ENCODE measurements at places on chromosomes 5 and 9. TPM values are rescaled to one million over a fixed set of nuclear protein-coding genes. Genes with fewer than 3 reads are reported as not detected.

The PLCXD3 gene
- total RNA-seq, result 68.3 TPM

The C5orf34 gene
- 0.56 TPM for total RNA-seq

The LHX3 gene
- 0.16 TPM for total RNA-seq

The NEUROG1 gene
- total RNA-seq, result not detected

The FGD3 gene
- 3.3 TPM for total RNA-seq

The TIMD4 gene
- 0.71 TPM for total RNA-seq

The PCDHGA10 gene
- 4.8 TPM for total RNA-seq

The ZFYVE16 gene
- total RNA-seq, result 34.5 TPM

The SLC36A3 gene
- total RNA-seq, result not detected

The SYK gene
- total RNA-seq, result 3.4 TPM

The LHX2 gene
- 0.31 TPM for total RNA-seq

- H3K4me1 ChIP-seq, result no peaks in the 10 kb centered on the region
- H3K27ac ChIP-seq, result no peak overlapping the region
- no peak overlapping the region for H3K4me3 ChIP-seq
- DNase-seq, result no peak
- no peaks in the 10 kb centered on the region for H3K27me3 ChIP-seq
- H3K36me3 ChIP-seq, result no peaks in the 10 kb centered on the region
Observed at GRCh38 chr5:139808481-139809330, 13.1 kb downstream of the PSD2 start.

DNA sequence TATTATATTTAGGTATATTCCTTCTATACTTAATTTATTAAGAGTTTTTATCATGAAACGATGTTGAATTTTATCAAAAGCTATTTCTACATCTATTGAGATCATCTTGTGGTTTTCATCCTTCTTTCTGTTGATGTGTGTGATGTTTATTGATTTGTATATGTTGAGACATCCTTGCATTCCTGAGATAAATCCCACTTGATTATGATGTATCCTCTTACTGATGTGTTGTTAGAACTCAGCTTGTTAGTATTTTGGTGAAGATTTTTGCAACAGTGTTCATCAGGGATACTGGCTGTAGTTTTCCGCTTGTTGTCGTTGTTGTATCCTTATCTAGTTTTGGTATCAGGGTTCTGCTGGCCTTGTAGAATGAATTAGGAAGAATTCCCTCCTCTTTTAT lies 213.6 kb downstream of the GDNF start:
- no peak overlapping the region for H3K27ac ChIP-seq
- no peak for DNase-seq
- no peaks in the 10 kb centered on the region for H3K36me3 ChIP-seq

GRCh38 chr9:93922535-93922934 lies 32.6 kb downstream of the BARX1 start:
- no peaks in the 10 kb centered on the region for H3K4me1 ChIP-seq
- no peaks in the 10 kb centered on the region for H3K27me3 ChIP-seq
- DNase-seq, result no peak
- H3K36me3 ChIP-seq, result no peaks in the 10 kb centered on the region
- no peak overlapping the region for H3K4me3 ChIP-seq
- no peak overlapping the region for H3K27ac ChIP-seq

DNA sequence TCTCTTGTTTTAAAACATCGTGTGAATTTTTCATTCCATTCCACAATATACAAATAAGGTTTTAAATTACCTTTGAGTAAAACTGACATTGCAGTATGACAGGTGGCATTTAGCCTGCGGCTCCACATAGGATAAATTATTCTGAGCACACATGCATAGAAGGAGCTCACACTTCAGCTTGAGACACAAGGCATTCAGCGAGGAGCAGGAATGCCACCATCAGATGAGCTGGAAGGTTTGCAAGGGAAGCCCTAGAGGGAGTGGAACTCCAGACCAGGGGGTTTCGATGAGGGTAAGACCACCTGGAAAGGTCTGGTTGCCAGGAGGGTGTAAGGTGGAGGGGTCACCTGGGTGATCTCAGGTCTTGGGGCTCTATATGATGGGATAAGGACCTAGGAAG lies 259.0 kb upstream of the ADRA1B start:
- no peaks in the 10 kb centered on the region for H3K36me3 ChIP-seq
- H3K27ac ChIP-seq, result no peak overlapping the region
- no peaks in the 10 kb centered on the region for H3K4me1 ChIP-seq

DNA sequence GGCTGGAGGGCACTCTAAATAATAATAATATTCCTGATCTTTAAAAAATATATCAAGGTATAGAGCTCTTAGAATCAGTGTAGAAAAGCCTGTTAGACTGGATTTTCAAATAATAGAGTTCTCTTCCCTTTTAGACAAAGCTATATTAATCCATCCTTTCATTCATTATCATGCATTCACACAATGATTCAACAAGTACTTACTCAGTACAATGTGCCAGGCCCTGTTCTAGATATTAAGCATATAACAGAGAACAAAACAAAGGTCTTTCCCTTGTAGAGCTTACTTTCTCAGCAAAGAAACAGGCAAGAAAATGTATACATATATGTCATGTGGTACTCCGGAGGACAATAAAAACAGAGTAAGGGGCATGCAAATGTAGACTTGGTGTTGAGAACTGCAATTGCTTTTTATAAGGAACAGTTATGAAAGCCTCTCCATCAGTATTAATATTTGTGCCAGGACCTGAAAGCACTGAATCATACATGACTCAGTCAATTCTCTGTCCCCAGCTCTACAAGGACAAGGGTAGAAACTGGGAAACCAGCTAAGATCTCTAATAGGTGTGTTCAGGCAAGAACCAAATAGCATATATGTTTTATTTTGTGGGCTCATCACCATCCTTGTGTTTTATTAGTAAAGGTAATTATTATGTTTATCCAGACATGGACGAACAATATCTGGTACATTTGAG lies 72.2 kb downstream of the PIP5K1B start:
- H3K4me3 ChIP-seq, result no peak overlapping the region
- DNase-seq, result no peak
- H3K4me1 ChIP-seq, result peaks cover 37% of the 10 kb centered on the region

DNA sequence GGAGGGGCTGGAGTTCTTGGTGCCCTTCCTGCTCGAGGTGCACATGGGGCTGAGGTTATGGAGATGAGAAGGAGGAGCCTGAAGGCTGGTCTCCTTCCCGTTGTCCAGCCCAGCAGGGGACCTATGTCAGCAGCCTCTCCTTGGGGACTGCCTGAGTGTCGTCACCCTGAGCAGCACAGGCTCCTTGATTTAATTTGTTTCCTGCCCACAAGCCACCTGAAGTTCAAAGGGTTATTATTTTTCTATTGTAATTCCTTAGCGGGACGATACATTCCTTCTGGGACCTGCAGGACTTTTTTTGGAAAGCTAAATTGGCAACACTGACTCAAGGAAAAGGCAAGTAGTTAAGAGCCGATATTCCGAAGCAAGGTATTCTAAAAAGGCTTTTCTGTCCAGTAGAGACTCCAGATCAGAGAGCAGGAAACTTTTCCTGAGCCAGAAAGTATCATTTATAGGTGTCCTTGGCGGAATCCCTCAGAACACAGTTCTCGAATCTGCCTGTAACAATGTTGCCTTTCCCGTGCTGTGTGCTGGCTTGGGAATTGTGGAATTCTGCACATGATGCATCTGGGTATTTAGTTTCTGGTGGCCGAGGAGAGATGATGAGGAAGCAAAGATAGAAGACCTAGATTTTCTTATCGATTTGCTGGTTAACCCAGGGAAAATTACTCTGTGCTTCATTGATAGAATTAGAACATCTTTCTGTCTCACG lies 55.4 kb downstream of the ARHGAP26 start:
- DNase-seq, result no peak
- H3K27me3 ChIP-seq, result no peaks in the 10 kb centered on the region
- H3K36me3 ChIP-seq, result no peaks in the 10 kb centered on the region
- no peak overlapping the region for H3K4me3 ChIP-seq
- H3K4me1 ChIP-seq, result peaks cover 86% of the 10 kb centered on the region

- no peak for DNase-seq
- H3K4me3 ChIP-seq, result no peak overlapping the region
- H3K36me3 ChIP-seq, result no peaks in the 10 kb centered on the region
- H3K27ac ChIP-seq, result no peak overlapping the region
- no peaks in the 10 kb centered on the region for H3K4me1 ChIP-seq
Observed at GRCh38 chr9:117873664-117874063, 169.5 kb downstream of the TLR4 start.

DNA sequence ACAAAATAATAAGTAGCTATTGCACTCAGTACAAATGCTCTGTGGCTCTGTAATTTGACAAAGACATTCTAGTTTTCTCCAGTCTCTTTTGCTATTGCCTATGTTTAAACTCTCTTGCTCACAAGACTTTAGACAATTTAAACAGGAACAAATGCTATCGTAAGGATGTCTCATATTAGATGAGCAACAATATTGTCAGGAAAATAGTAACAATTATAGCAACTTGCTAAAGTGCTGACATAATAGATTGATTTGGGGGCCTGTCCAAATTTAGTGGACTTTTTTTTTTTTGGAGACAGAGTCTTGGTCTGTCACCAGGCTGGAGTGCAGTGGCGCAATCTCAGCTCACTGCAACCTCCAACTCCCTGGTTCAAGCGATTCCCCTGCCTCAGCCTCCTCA lies 11.8 kb downstream of the KIF2A start:
- DNase-seq, result no peak
- H3K27ac ChIP-seq, result no peak overlapping the region
- H3K36me3 ChIP-seq, result no peaks in the 10 kb centered on the region
- H3K4me1 ChIP-seq, result no peaks in the 10 kb centered on the region
- no peak overlapping the region for H3K4me3 ChIP-seq

- no peak overlapping the region for H3K4me3 ChIP-seq
- H3K36me3 ChIP-seq, result no peaks in the 10 kb centered on the region
Observed at GRCh38 chr5:137145721-137146120, 353.4 kb downstream of the SPOCK1 start.

DNA sequence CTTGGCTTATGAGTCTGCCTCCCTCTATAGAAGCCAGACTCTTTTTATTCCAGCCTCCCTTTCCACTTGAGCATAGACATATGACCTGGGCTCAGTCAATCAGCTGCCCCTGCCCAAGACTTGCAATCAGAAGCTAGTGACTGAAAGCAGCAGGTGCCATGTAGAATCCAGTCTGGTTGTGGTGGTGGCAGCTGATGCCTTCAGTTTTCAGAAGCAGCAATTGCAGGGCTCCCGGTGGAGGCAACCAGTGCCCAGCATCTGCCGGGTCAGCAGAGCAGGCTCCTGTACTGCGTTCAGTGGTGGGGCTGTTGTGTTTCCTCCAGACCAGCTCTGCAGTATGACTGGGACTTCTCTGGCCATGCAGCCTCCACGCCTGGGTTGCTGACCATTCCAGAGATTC lies 53.9 kb upstream of the PALM2AKAP2 start:
- DNase-seq, result no peak
- H3K27ac ChIP-seq, result no peak overlapping the region
- no peaks in the 10 kb centered on the region for H3K36me3 ChIP-seq
- H3K4me3 ChIP-seq, result no peak overlapping the region

- no peaks in the 10 kb centered on the region for H3K36me3 ChIP-seq
- no peaks in the 10 kb centered on the region for H3K4me1 ChIP-seq
- no peak overlapping the region for H3K27ac ChIP-seq
- peaks cover 27% of the 10 kb centered on the region for H3K27me3 ChIP-seq
Observed at GRCh38 chr5:55236800-55237199, 3.4 kb upstream of the CCNO start.

Measured in right atrium auricular region (tissue), 2 donors.